ENCODE measurements at places on chromosomes 2 and 18.

GRCh38 chr2:207771421-207771820 lies 1.7 kb upstream of the FZD5 start:
- DNase-seq, result no peak

DNA sequence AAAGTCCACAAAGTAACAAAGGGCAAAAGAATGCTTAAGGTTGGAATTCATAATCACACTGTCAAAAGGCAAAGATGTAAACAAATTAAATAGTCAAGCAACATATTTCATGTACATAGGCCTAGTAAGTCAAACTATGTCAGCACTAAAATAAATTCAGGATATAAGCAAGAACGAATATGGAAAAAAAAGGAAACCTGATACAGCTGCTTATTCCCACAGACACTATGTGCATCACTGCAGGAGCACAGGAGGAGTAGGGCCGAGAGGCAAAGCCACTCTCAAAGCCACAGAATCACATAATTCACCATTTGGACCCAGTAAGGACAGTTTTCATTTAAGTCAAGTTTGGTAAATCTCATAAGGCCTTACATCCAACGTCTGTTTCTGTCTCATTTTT lies 116.6 kb downstream of the SATB2 start:
- DNase-seq, result no peak

GRCh38 chr18:79947054-79947755 lies 4.2 kb downstream of the SLC66A2 start:
- DNase-seq, result peak; percentile 40

GRCh38 chr2:104888489-104889258 lies 34.8 kb downstream of the POU3F3 start:
- no peak for DNase-seq

DNA sequence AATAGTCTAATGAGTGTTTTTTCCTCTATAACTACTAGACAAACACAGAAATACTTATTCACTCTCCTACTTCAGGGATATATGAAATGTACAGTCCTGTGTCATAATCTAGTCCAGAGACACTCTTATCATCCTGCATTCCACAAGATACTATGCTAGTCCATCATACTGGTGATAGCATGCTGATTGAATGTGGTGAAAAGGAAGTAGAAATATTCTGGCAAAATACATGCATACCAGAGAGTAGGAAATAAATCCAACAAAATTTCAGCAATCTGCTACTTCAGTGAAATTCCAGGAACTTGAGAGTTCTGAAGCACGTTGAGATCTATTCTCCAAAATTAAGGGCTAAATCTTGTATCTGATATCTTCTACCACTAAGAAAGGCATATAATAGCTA lies 353.9 kb downstream of the PID1 start:
- DNase-seq, result peak; percentile 91

GRCh38 chr2:12099374-12099773 lies 352.9 kb downstream of the LPIN1 start:
- no peak for DNase-seq

- no peak for DNase-seq
Measured at GRCh38 chr2:240438810-240439697, 3.6 kb downstream of the GPC1 start.

- peak; percentile 8 for DNase-seq
Measured at GRCh38 chr18:60196836-60197606, 175.6 kb downstream of the MC4R start.

- no peak for DNase-seq
Measured at GRCh38 chr2:234025466-234025865, 25.0 kb upstream of the SPP2 start.

DNA sequence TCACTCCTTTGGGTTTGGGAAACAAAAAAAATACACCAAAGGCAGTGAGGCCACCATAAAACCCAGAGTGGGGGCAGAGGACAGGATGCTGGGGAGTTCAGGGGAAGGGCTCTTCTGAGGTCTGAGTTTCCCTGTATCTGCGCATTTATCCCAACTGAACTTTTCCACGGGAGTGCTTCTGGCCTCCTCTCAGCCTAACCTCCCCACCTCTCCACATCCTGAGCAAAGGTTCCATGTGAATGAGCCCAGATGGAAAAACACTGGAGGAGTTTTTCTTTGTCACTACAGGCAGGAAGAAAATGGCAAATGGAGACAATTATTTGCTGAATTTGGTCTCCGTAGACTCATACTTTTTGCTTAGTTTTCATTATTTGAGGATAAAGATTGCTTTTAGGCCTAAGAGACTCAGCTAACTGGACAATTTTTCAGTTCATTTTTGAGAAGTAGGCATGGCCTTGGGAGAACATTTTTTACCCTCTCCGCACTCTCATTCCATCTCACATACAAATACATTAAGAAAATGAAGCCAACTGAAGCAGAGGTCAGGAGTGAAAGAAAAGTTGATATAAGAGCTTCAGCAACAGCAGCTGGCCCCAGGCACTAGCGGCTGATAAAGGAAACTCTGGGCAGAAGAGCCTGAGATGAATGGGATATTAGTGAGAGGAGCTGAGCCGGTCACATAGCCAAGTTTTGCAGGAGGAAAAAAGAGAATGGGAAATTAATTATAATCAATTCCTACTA lies 82.6 kb upstream of the CYP1B1 start:
- DNase-seq, result no peak

- DNase-seq, result no peak
Measured at GRCh38 chr2:160940271-160940670, 220.0 kb upstream of the TANK start.

GRCh38 chr2:86050301-86050700 lies 55.4 kb downstream of the POLR1A start:
- DNase-seq, result no peak

GRCh38 chr2:240702640-240703011 lies 11.0 kb downstream of the AQP12A start:
- DNase-seq, result no peak

GRCh38 chr18:56696966-56697365 lies 45.8 kb downstream of the WDR7 start:
- peak; percentile 7 for DNase-seq

- no peak for DNase-seq
Measured at GRCh38 chr2:232955856-232956255, 57.2 kb downstream of the NGEF start.

GRCh38 chr2:222239945-222240675 lies 58.7 kb downstream of the PAX3 start:
- no peak for DNase-seq

- no peak for DNase-seq
Measured at GRCh38 chr2:5985536-5986385, 293.6 kb downstream of the SOX11 start.

DNA sequence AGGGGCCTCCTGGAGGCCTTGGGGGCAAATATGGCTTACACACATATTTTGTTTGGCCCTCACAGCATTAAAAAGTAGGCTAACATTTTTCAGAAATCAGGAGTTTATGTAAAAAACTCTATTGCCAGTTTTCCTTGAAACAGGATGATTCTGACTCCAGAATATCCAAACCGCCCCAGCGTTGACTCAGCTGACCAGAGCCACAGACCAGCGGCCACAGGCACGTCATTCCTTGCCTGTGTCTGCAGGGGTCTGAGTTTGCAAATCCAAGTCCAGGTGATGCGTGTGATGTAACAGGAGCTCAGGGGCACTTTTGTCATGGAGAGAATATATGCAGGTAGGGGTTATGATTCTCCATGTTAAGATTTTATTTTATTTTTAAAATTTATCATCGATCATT lies 79.4 kb upstream of the ALKAL2 start:
- DNase-seq, result no peak

- DNase-seq, result no peak
Measured at GRCh38 chr2:223494496-223494895, 107.7 kb downstream of the SCG2 start.

GRCh38 chr2:44929735-44930273 lies 11.7 kb upstream of the SIX3 start:
- no peak for DNase-seq

GRCh38 chr2:222795450-222796357 lies 65.1 kb upstream of the ACSL3 start:
- DNase-seq, result no peak

DNA sequence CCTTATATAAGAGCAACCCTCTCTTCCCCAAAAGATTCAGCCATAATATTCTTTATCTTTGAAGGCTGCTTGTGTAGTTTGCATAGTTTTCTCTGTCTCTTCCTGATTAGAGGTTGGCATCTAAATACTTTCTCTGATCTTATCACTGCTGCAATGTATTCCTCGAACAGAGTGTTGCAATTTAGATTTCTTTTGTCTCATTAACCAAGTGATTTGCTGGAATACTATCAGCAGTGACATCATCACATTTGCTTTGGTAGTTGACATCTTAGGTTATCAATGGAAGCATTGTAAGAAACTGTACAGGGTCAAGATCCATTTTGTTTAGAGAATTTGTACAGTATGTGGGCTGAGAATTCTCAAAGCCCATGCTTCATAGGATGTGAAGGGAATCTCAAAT lies 72.0 kb upstream of the NEUROD1 start:
- peak; percentile 50 for DNase-seq

- no peak for DNase-seq
Measured at GRCh38 chr2:129369437-129369836, 610.0 kb upstream of the RAB6C start.

- no peak for DNase-seq
Measured at GRCh38 chr2:76193089-76193488, 482.4 kb upstream of the GCFC2 start.
